ENCODE measurements at places on chromosomes 5 and 9.

DNA sequence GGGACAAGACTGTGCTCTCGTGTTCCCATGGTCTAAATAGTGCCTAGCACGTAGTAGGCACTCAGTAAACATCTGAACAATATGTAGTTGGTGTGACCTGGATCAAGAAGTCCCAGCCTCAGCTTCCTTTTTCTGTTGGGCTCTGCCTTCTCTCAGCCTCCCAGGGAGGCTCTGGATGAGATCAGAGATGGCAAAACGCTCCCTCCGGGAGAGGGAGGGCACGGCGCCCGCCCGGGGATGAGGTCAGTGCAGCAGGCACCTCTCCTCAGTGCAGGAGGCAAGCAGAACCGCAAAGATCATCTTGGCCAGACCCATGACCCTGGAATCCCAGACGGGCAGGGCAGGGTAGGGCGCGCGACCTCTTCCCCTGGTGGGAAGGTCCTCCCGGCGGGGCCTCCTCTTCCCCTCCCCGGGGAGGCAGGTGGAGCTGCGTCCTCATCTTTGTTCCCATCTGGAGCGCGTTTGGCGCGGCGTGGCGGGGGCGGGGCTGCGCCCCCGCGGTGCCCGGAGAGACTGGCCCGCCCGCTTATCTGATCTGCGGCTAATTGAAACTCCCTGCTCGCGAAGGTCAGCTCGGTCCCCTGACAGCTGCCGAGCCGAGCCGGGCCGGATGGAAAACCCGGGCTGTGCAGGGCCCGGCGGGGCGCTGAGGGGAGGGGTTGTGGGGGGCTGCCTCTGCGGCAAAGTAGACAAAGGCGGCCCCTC lies 60.9 kb downstream of the CXXC5 start:
- DNase-seq = no peak

GRCh38 chr5:120108586-120109248 lies 355.4 kb upstream of the PRR16 start:
- DNase-seq = no peak

GRCh38 chr5:120465436-120465961 lies 1.4 kb downstream of the PRR16 start:
- DNase-seq = no peak

GRCh38 chr5:16384222-16384621 lies 81.4 kb downstream of the ZNF622 start:
- no peak for DNase-seq

GRCh38 chr9:71001780-71002386 lies 119.5 kb downstream of the TRPM3 start:
- no peak for DNase-seq

DNA sequence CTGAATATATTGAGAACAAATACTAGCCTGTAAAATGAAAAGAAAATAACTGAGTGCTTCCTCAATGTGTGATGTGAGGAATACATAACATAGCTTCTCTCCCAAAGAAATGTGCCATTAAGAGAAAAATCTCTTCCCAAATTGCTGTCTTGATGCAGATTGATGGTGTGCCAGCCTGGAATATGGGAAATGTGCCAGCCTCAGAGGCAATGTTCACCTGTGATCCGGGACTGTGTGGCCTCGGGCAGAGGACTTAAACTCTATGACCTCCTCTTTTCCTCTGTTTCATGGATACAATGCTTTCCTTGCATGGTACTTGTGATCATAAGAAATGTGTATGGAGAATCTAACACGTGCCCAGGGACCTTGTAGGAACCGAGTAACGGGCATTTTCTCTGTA lies 370.9 kb downstream of the DIRAS2 start:
- DNase-seq = no peak

DNA sequence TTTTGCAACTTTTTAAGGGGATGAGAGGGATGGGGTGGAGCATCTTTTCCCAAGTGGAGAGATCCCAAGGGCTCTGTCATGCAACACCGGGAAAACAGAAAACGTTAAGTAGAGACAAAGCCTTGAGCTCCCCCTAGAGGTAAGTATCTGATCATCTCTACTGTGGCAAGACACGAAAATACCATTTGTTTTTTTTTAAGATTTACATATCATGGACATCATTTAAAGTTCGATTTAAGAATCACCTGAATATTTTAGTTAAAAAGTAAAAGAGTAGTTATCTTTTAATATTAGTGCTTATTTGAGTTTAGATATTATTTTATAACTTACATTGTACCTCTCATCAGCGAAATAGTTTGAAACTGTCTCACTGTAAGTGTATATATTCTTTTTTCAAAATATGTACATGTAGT lies 200.4 kb downstream of the LRRC70 start:
- no peak for DNase-seq

- DNase-seq = no peak
These were observed 11.9 kb upstream of the SHISAL2B start for GRCh38 chr5:64678374-64678773.

- no peak for DNase-seq
These were observed 16.9 kb downstream of the GADD45G start for GRCh38 chr9:89621676-89622075.

DNA sequence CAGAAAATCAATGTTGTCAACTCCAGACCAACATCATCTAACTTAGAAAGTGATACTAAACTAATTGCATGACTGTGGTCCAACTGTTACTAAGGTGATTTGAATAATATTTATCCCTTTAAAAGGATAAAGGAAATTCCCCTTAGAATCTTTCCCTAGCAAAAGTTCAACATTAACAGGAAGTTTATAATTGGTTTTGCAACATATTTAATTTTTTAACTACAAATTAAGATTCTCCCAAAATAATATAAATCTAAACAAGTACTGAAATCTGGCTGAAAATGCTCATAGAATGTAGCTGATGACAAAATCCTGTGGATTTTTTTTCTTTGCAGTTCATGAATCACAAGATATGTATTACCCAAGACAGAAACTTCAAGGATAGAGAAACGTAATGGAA lies 151.4 kb downstream of the LPAR1 start:
- no peak for DNase-seq

DNA sequence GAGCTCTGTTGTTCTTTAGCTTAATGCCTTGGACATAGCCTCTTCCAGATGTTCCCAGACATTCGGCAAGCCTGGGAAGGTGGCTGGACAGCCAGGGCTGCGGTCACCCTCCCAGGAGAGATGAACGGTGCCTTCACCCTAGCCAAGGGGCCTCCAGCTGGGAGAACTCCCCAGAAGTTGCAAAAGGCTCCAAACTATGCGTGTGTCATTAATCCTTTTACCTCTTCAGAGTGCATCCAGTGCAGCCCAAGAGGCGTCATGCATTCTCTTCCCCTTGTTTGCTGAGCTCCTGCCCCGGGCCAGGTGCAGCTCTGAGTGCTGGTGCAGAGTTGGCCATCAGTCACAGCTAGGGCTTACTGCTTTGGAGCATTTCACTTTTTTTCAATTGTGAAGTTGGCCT lies 22.8 kb downstream of the HMCN2 start:
- DNase-seq = no peak

- no peak for DNase-seq
These were observed 61.4 kb downstream of the FOXD1 start for GRCh38 chr5:73387149-73387591.

DNA sequence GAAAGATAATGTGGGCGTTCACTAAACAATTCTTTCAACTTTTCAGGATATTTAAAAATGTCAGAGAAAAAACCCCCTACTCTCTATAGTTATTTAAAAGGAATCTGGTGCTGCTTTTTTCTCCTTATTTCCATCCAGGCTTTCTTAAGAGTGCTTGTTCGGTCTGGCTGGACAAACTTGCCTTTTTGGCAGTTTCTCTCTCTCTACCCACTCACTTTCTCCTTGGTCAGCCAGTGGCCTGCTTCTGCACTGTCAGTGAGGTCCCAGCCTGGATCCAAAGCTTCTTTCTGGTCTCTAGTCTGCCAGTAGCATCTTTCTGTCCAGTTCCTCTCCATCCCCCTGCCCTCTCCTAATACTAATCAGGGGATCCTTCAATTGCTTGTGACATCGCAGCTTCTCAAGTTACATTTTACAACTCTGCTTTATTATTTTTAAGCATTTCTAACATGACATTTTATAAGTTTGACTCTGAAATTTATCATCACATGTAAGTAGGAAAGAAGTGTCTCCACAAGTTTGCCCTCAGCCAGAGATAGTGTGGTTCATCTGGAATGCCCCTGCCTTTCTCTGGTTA lies 50.4 kb downstream of the PIK3R1 start:
- no peak for DNase-seq

DNA sequence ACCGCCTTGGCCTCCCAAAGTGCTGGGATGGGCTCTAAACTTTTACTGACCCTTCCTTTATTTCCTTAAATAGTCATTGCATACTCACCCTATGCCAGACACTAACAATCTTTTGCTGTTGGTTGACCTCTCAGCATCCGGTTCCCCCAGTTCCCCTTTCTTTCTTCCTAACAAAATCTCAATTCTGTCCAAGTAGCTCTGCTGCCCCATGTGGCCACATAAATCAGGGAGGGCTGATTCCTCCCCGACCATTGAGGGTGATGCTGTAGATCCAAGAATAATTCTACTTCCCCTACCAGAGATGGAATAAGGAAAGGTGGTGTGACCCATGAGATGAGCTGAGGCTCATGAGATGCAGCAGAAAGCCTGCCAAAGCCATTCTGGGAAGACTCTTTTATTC lies 315.3 kb upstream of the MSX2 start:
- no peak for DNase-seq

- DNase-seq = no peak
These were observed 33.0 kb downstream of the PPARGC1B start for GRCh38 chr5:149762958-149763630.

DNA sequence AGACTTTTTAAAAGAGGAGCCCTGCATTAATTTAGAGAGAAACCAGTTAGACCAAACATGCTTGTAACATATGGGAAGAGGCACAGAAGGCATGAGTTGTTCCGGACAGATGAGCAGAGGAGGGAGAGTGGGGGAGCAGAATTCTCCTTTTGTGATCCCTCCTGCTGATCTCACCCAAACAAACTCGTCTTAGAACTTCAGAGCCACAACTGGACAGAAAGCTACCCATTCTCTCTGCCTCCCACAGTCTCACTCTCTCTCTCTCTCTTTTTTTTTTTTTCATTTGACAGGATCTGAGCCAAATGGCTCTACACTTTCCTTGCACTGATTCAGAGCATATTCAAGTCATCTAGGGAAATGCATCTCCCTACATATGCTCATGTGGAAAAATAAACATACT lies 196.0 kb upstream of the PAPPA start:
- no peak for DNase-seq

GRCh38 chr5:172542651-172543131 lies 88.4 kb upstream of the SH3PXD2B start:
- no peak for DNase-seq

- DNase-seq = no peak
These were observed 69.5 kb downstream of the KCNT1 start for GRCh38 chr9:135771401-135772051.

GRCh38 chr5:142151436-142152383 lies 43.1 kb downstream of the NDFIP1 start:
- peak; percentile 36 for DNase-seq

GRCh38 chr9:107693625-107694326 lies 204.2 kb upstream of the KLF4 start:
- no peak for DNase-seq
